Activated CD8-positive, alpha-beta memory T cell treated with anti-CD3 and anti-CD28 coated beads for 4 hours (primary cell): ENCODE measurements at places on chromosomes 3 and 15.

GRCh38 chr15:74167891-74168331 is 5.6 kb upstream of the ISLR start:
- DNase-seq: no peak

DNA sequence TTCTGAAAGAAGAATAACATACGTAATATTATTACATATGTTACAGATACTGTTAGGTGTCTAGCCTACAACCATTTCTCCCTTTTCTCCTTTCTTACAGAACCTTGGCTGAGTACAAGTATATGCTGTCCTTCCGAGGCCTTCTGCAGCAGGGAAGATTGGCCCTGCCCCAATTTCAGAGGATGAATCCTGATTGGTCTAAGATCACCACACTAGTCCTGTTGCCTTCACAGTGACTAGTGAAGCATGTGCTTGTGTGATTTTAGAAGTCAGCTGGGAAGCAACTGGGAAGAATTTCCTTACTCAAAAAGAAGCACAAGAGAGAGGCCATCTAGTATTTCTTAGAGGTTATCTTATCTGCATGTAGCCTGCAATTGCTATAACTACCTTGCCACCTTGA is 30.6 kb upstream of the MECOM start:
- DNase-seq: no peak

- no peak for DNase-seq
Measured at GRCh38 chr3:83928903-83929302, 1029.9 kb upstream of the CADM2 start.

- no peak for DNase-seq
Measured at GRCh38 chr3:78804251-78805037, 963.4 kb downstream of the ROBO1 start.

DNA sequence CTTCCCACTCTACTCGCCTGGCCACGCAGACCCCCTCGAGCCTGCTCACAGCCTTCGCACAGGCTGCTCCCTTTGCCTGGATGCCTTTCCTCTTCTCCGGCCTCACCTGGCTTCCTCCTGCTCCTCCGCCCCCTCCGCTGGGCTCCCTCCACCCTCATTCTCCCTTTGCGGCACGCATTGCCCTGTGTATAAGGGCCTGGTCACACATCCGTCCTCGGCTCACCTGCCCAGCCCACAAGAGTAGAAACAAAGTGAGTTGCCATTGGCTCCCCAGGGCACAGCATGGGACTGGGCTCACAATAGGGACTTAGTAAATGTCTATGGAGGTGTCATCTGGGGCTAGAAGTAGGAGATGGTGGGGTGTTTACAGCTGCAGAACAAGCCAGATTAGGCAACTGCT is 4.2 kb downstream of the PLXND1 start:
- no peak for DNase-seq

GRCh38 chr15:88938802-88939485 is 25.8 kb upstream of the MFGE8 start:
- DNase-seq: no peak

DNA sequence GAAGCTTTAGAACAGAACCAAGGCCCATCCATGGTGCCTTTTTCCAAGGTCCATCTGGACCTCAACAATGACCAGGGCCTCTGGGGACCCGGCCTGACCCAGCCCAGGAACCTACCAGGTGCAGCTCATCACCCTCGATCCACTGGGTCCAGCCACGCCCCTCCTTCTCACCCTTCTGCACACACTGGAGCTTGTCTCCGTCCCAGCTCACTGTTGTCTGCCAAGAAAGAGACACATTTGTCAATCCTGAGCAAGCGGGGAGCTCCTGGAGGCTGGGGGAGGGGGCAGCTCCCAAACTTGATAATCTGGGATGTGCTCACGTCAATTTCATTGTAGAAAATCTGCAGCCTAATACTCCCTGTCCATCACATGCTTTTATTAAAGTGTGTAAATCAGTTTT is 21.2 kb downstream of the RBP1 start:
- no peak for DNase-seq

DNA sequence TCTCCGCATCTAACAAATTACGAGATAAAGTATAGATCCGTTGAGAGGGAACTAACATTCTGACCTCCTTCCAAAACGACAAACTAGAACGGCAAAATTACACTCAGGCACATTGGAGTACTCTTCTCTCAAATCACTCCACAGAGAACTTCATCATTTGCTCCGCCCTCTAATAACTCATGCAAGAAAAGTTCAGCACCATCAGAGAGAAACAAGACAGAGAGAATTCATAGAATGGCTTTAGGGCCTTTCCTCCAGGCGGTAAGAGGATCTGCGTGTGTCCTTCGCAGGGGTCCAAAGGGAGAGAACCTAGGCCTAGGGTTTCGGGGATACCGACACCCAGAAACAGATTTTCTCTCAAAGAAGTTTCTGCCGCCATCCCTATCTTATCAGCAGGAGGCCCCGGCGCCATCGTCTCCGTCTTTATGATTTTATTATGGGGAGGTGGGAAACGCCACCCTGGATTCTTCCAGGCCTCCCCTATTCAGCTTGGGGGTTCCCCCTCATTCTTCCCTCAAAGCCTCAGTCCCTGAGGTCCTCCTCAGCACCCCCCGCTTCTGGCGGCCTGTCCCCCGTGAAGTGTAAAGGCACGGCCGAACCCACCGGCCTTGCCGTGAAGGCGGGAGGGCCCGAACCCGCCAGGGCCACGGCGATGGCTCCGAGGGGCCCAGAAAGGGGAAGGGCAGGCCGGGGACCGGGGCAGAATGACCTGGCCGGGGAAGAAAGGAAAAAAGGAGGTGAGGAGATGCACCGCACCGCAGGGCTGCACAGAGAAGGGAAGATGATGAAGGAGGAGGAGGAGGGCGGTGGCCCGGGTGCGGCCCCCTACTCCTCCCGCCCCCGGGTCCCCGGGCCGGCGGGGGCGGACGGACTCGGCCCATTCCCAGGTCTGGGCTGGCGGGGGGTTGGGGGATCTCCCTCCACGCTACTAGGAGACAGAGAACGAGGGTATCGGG is 768 bp downstream of the UBXN7 start:
- DNase-seq: no peak
